Fibroblast of lung (primary cell): ENCODE measurements at places on chromosomes 5 and 9.

- peak; percentile 64 for DNase-seq
Measured at GRCh38 chr9:34501889-34502425, 20.8 kb downstream of the ENHO start.

- no peak for DNase-seq
Measured at GRCh38 chr9:107585465-107585864, 95.9 kb upstream of the KLF4 start.

- no peak for DNase-seq
Measured at GRCh38 chr5:140989254-140990020, 23.2 kb downstream of the PCDHAC2 start.

DNA sequence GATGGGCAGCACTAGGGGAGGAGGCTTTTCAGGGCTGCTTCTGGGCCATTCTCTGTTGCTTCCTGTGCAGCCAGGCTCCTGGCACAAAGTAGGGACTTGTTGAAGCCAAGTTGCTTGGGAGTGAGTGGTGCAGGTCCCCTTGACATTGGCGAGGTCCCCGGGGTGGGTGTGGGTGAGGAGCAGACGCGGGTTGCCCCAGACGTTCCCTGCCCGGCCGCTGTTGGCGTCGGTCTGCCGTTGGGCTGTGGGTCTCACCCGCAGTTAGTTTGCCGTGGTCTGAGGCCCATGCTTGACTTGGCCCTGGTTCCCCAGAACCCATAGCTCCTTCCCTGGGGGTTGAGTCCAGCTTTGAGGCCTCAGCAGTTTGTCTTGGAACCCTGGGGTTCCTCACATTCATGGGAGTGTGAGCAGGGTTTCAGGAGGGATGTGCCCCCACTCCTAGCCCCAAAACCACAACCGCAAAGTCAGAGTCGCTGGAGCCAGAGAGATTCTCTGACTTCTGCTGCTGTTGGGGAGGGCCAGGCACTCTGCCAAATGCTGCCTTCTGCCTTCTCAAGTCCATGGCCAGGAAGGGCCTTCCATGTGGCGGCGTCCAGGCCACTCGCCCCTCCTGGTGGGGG is 77.5 kb downstream of the RXRA start:
- peak; percentile 90 for DNase-seq

- DNase-seq: peak; percentile 99
Measured at GRCh38 chr5:136020383-136021015, 8.3 kb upstream of the TGFBI start.

DNA sequence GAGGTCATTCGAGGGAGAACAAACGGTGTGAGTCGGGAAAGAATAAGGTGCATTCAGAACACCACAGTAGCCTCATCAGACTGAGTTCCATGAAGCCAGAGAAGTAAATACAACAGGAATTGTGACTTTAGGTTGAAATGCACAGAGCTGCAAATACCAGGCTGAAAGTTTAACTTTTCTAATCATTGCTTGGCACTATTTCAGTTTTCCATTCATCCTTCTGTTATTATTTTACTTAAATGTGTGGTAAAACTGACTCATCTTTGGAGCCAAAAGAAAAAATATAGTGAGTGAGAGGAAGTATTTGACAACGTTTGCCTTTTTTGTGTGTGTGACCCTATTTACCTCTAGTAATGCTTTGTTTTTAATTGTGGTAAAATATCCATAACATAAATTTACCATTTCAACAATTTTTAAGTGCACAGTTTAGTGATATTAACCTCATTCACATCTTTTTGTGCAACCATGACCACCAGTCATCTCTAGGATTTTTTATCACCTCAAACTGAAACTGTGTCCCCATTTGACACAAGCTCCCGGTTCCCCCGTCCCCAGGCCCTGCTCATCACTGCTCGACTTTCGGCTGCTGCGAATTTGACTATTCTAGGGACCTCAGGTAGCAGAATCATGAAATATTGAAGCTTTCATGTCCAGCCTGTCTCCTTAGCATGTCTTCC is 166.8 kb downstream of the HSD17B3 start:
- peak; percentile 50 for DNase-seq

DNA sequence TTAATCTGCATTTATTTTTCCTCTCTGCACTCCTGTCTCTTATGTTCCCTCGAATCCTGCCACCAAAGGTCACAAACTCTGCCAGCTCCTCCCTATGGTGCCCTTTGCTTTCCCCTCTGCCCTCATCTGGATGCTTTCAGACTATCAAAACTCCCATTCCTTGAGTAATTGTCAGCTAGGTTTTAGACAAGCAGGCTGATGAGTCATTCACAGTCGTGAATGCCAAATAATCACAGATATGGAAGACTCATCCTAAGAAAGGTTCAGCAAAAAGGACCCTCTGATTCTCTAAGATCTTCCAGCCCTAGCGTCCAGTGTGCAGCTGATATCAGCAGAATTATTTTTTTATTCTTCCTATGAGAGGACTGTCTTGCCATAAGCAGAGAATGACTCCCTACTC is 104.5 kb upstream of the NUDT12 start:
- DNase-seq: peak; percentile 57

DNA sequence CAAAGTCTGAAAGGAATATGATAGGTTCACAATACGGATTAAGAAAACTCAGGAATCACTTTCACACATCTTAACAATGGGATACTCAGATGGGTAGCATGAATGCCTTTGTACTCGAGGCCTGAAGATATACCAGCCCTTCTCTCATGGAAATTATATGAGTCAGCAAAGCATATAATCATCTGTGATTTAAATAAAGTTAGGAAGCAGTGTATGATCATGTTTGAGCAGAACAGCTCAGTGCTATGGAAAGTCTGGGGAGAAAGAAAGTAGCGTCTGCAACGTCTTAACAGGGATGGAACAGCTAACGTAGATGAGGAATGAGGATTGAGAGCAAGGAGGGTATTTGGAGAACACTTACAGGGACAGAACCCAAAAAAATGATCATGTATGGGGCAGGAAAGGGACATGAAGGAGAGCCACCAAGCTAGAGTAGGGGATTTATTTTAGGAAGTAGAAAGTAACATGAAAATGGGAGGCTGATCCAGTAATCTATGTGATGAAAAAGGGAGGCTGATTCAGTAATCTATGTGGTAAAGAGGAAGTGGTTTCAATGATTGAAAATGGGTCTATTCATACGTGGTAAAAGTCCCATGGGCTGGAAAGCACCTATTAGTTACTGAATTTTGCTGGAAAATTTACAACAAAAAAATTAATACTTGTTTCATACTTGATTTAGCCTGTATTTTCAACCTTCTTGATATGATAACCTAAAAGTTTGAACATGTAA is 85.9 kb downstream of the GNA14 start:
- no peak for DNase-seq

GRCh38 chr9:9112001-9112720 is 1312.6 kb upstream of the DMAC1 start:
- no peak for DNase-seq

- DNase-seq: no peak
Measured at GRCh38 chr9:69759021-69759420, 790 bp downstream of the PTAR1 start.

DNA sequence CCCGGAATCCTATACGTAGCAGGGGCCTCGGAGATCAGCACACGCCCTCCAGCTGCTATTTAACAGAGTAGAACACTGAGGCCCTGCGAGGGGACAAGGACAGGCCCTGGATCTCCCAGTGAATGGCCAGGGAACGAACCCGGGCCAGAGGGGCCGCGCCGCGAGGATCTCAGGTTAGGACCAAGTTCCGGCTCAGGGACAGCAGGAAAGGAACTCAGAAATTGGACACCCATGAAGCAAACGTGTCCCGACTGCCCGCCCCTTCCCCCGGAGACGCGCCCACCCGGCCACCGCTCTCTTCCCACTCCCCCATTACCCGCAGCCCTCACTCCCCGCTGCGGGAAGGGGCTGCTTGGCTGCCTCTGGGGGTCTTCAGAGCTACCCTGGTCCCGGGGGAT is 1.0 kb upstream of the FOXE1 start:
- no peak for DNase-seq

- no peak for DNase-seq
Measured at GRCh38 chr5:135830876-135831275, 3.6 kb upstream of the SLC25A48 start.

- DNase-seq: no peak
Measured at GRCh38 chr9:37156781-37157356, 36.5 kb downstream of the ZCCHC7 start.

GRCh38 chr5:72108202-72109061 is 1.2 kb downstream of the MAP1B start:
- DNase-seq: peak; percentile 73

DNA sequence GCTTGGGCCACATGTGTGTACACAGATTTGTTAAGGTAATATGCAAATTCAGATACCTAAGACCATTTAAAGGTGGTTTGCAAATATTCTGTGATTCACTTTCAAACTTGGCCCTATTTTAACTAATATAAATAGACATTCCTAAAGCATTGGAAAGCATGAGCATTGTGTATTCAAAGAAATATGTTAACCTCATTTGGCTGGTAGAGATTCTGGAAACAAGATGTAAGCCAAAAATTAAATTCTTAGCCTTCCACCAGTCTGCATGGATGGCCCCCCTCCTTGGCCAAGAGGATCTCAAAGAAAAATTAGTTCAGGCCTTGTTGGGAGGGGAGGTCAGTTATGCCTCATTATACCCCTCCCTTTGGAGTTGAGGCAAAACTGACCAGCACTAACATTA is 38.7 kb upstream of the C6 start:
- DNase-seq: peak; percentile 28

- peak; percentile 23 for DNase-seq
Measured at GRCh38 chr5:84381502-84382362, 2.9 kb downstream of the EDIL3 start.

DNA sequence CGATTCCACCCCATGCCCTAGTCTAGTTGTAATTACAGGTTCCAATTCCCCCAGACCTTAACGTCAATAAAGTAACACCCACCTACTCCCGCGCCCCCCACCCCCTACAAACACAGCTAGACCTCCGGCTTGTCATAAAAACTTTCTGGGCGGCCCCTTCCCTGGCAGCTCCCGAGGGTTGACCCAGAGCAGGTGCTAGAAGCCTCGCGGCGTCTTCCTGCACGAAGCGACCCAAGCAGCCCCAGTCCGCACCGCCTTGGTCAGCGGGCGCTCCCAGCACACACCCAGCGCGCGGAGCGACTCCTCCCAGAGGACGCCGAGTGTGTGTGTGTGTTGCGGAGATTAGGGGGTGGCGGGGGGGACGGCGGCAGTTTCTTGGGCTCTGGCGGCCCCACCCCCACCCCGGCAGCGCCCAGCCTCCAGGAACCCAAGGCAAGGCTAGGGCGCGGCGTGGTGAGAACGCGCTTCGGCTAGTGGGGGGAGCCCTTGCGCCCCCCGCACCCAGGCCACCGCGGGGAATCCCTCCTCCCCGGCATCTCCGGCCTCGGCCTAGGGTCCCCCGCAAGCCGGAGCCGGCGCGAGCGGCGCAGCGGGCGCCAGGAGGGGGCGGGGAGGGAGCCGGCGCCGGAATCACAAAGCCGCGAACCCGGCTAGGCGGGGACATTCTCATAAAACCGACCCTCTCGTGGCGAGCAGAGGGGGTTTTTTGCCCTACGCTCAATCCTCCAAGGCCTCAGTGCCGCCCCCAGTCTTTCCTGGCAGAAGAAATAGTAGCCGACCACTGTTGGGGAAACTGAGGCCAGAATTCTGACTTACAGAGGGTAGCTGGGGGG is 2.2 kb downstream of the PCDH1 start:
- DNase-seq: no peak

GRCh38 chr5:43191740-43192557 is at the start of gene NIM1K:
Gene NIM1K, plus strand, starts transcription at chr5:43192225. Its CDS starts 53,551 bp downstream, at chr5:43245776.
- peak; percentile 68 for DNase-seq

- DNase-seq: peak; percentile 71
Measured at GRCh38 chr9:131398204-131398603, 4.3 kb downstream of the PRRC2B start.

- peak; percentile 44 for DNase-seq
Measured at GRCh38 chr5:33679791-33680190, 212.0 kb downstream of the ADAMTS12 start.

- no peak for DNase-seq
Measured at GRCh38 chr9:123861086-123861755, 68.7 kb downstream of the DENND1A start.

DNA sequence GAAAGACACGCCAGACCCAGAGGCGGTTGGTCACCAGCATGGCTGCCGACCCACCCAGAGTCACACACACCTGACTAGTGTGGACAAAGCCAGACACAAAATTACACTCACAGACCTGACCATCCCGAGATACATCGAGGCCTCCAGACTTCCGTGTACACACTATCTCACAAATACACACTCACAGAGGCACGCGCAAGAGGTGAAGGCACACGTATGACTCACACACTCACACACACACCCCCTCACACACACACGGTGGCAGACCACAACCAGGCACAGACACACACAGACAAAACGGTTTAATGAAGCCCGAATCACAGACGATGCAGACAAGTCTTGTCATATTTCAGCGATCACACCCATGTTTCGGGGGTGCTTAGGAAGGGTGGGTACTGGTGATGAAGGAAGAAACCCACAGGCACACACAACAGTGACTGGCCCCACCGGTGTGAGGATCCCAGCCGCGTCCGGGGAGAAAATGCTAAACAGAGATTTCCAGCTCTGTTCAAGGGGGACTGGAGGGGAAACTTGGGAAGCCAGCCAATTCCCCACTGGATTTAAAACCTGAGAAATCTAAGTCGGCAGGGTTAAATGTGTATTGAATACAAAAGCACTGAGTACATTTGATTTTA is 51.3 kb downstream of the CRB2 start:
- peak; percentile 63 for DNase-seq

GRCh38 chr9:82987370-82988189 is 75.4 kb downstream of the RASEF start:
- no peak for DNase-seq

DNA sequence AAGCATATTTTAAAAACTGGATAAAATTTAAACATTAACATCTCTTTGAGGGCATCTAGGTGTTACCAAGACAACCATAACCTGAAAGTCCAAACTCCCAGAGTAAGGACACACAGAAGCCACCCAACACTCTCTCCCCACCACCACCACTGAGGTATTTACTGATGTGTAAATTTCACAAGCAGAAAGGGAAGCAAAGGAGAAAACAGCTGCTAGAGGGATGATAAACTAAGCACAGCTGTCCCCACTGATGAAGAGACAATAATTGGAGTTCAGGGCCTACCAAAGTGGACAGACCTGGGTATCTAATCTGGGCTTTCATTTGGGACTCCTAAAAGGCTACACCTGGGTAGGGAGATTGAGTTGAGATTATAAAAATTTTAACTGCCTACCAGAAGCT is 63.6 kb downstream of the FRMD3 start:
- DNase-seq: no peak

GRCh38 chr9:650362-650761 is 191.1 kb upstream of the DMRT1 start:
- DNase-seq: no peak

DNA sequence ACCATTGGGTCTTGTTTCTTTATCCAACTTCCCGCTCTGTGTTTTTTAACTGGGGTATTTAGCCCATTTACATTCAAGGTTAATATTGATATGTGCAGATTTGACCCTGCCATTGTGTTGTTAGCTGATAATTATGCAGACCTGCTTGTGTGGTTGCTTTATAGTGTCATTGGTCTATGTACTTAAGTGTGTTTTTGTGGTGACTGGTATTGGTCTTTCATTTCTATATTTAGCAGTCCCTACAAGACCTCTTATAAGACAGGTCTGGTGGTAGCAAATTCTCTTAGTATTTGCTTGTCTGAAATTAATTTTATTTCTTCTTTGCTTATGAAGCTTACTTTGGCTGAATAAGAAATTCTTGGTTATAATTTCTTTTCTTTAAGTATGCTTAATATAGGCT is 698.1 kb downstream of the DTWD2 start:
- DNase-seq: no peak
